ENCODE measurements at places on chromosomes 2 and 18.

DNA sequence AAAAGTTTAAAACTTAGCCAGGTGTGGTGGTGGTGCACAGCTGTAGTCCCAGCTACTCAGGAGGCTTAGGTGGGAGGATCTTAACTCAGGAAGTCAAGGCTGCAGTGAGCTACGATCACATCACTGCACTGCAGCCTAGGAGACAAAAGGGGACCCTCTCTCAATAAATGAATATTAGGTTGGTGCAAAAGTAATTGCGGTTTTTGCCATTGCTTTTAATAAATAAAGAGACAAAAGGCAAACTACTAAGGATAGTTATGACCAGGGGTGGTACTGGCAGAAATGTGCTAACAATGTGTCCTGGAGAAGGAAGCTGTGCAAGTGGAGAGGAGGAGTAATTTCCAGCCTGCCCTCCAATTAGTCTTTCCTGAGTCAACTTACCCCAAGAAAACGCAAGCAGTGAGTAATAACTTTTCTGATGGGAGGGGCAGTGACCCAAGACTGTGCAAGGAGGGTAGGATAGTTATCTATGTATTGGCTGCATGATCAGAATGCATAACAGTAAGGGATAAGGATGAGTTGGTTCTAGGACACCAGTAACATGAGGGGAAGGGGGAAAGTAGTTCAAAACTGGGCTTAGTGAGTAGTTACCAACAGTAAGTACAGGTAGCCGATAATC lies 1.5 kb downstream of the EXOC6B start:
- DNase-seq: no peak

DNA sequence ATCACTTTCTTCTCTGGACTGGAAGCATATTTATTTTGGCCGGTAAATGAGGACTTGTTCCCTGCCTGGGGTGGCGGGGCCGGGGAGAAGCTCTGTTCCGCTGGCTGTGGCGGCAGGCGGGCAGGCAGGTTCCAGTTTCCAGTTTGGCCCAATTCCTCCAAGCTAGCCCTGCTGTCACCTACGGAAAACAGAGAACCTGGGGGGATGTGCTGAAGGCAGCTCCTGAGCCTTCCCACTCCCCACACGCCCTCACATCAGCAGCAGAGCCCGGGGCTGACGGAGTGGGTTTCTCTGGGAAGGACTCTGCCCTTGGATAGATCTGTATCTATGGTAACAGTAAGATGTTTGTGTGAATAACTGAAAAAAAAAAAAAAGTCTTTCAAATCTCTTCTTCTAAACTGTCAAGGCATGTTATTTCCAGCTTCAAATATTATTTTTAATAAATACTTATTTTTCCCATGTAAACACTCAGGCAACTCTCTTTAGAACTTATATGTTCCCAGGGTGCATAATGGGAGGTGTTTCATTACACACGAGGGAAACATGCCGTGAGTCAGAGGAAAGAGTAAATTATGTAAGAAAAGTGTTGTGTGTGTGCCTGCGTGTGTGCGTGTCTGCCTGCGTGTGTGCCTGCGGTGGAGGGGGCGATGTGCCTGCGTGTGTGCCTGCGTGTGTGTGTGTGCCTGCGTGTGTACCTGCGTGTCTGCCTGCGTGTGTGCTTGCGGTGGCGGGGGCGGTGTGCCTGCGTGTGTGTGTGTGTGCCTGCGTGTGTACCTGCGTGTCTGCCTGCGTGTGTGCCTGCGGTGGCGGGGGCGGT lies 116.1 kb upstream of the ZNF516 start:
- DNase-seq: no peak

- no peak for DNase-seq
Measured at GRCh38 chr2:233339427-233339826, 14.9 kb upstream of the DGKD start.

- DNase-seq: no peak
Measured at GRCh38 chr2:167424221-167424620, 535.9 kb downstream of the XIRP2 start.

DNA sequence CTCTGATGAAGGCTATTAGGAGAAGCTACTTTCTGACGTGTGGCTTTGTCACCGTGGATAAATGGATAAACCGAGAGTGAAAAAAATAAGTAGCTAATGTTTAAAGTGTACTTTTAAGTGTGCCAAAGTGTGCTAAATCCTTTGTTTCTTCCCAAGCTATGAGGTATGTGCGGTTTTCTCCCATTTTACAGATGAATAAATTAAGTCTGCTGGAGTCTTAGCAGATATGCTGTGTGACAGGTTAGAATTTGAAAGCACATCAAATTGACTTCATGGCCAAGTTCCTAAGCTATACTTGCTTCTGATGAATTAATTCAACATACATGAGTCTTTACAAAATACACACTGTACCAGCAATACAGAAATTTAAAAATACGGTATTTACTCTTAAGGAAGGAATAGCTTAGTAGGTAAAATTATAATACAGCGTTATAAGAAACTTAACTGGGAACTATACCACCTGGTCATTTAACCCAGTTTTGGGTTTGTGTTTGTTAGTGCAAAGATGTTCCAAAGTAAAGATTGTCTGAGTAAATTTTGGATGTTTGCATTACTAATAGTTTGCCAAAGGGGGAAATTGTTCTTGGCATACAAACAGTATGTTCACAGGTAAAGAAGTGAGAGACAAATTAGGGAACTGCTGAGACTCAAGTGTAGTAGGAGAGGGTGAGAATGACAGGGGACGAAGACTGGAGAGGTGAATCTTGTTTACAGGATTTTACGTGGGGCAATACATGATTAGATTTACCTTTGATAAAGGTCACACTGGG lies 1.4 kb downstream of the AGPS start:
- no peak for DNase-seq

- no peak for DNase-seq
Measured at GRCh38 chr2:201450954-201451291, 335 bp downstream of the TRAK2 start.

DNA sequence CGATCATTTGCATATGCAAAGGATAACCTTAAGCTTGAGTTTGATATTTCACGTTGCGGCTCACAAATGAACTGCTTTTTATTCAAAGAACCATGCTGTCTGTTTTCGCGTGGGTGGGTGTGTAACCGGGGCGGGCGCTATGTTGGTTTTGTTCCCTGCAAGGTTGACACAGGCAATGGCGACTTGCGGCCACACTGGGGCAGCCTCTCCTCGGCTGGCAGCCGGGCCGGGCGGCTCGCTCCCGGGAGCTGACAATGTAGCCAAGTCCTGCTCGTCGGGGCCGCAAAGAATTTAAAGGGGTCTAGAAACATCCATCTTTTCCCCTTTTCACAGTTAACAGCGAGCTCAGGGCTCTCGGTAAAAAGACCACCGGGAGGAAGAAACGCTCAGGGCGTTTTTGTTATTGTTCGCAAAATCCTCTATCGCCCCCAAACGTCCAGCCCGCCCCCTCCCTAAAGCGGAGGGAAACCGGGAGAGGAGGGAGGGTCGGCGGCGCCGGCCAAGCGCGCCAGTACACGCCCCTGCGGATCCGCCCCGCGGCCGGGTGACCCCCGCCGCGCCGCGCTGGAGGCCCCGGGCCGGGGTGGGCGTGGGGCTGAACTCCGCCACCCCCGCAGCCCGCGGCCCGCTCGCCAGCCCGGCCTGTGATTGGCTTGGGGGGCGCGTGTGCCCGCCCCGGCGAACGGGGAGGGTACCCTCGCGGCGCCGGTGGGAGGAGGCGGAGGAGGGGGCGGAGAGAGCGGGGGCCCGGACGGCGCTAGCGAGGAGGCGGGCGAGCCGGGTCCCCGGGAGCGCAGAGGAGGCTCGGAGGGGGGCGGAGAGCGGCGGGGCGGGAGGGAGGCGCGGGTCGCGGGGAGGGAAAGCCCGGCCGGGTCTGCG lies at the start of gene NEDD4L:
TSS of gene NEDD4L (plus strand) at position 736 of the 879 bp plus-strand sequence. CDS start 435 bp downstream, outside the sequence.
- peak; percentile 69 for DNase-seq

GRCh38 chr2:114421781-114422180 lies 20.7 kb upstream of the DPP10 start:
- DNase-seq: no peak

GRCh38 chr2:101038455-101039255 lies 36.6 kb downstream of the RPL31 start:
- DNase-seq: no peak

GRCh38 chr18:1585881-1586488 lies 681.3 kb downstream of the ADCYAP1 start:
- no peak for DNase-seq

DNA sequence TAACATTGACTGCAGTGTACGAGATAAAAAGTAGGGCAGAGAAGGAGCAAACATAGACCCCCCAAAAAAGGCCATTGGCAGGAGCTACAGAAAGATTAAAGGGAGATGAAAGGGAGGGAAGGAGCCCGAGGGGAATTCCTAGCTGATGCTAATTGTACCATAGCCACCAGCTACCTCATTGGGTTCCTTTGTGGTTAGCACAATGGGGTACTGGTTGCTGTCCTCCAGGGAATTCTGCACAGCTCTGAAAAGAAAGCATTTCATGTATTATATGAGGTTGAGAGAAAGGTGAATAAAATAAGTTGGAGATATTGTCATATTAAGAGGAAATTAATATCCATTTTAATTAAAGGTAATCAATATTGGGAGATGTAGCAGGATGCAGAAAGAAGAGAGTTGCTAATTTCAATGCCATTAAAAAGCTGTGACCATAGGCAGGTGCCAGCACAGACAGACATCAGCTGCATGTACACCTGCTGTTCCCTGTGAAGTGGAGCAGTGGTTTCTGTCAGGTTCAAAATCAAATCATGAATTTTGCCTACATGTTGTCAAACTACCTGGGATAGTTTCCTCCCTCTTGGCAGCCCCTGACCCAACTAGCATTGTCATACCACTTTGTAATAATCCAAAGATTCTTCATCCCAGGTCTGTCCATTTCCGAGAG lies 185.4 kb upstream of the DLGAP1 start:
- no peak for DNase-seq

DNA sequence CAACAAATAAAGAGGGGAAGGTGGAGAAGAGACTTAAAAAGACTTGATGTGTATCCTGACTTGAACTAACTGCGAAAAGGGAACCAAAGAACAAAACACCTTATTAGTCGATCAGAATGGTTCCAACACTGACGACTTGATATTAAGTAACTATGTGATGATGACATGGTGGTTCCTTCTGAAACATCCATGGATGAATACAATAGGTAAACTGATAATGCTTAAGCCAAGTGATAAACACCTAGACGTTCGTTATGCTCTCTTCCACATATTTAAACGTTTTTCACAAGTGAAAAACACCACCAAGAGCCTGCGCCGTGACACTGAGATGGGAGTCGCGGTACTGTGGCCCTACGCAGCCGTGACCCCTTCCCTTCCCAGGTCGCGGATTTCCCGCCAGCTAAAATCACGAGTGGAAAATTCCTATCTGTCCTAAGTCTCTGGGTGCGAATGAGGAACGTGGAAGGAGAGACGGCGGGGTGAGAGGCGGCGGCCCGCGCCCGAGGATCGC lies 797 bp downstream of the TTC32 start:
- DNase-seq: no peak

- no peak for DNase-seq
Measured at GRCh38 chr2:160141419-160141818, 58.7 kb downstream of the ITGB6 start.

- DNase-seq: no peak
Measured at GRCh38 chr2:128505575-128506526, 187.2 kb upstream of the HS6ST1 start.

DNA sequence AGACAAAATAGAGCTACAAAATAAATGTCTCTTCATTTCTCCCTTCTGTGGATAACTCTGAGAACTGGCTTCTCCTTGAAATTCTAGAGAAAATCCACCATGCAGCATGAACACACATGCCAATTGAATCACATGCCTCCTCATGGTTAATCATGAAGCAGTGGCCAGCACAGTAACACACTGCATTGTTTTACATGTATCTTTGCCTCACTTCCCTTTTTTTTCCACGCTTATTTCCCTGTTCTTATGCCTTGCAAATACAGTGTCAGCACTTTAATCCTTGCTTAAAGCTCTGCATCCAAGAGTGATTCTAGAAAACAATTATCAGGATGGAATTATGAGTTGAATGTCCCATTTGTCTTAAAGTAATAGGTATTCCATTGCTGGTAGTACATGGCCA lies 50.3 kb upstream of the ZBTB7C start:
- no peak for DNase-seq

GRCh38 chr2:127508631-127509034 lies 17.7 kb downstream of the IWS1 start:
- DNase-seq: peak; percentile 71

GRCh38 chr18:58249712-58250111 lies 205.7 kb downstream of the NEDD4L start:
- DNase-seq: no peak

GRCh38 chr2:197240421-197241041 lies 70.0 kb downstream of the ANKRD44 start:
- DNase-seq: no peak

- DNase-seq: no peak
Measured at GRCh38 chr2:176457481-176457880, 188.2 kb downstream of the MTX2 start.

- no peak for DNase-seq
Measured at GRCh38 chr18:48550101-48550729, 11.4 kb downstream of the CTIF start.

DNA sequence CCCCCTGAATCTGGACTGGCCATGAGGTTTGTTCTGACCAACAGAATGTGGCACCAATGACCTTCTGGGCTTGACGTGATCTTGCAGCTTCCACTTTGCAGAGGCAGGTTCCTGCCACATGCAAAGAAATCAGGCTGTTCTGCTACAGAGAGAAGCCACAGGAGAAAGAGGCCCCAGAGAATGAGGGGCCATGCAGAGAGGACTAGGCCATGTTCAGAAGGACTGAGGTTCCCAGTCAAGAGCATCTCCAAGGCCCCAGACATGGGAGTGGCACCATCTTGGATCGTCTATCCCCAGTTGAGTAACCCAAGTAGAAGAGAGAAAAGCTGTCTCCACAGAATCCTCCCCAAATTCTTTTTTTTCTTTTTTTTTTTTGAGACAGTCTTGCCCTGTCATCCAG lies 131.1 kb downstream of the ZBTB7C start:
- no peak for DNase-seq

DNA sequence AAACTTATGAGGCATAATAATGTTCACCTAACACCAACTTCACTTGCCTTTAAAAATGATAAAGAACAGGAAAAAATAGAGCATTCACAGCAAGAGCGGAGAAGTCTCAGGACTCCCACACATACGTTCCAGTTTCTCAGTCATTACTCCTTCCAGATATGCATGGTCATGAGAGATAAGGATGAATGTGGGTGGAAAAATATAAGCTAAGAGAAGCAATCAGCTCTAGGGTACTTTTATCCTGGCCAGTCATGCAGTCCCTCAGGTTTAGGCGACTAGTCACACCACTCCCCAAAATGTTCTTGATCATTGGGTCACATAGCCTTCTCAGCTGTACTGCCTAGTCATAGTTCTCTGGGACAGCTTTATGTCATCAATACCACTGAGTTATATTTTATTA lies 29.2 kb upstream of the CCDC178 start:
- DNase-seq: no peak

- DNase-seq: no peak
Measured at GRCh38 chr2:126990605-126991532, 92.2 kb downstream of the TEX51 start.

GRCh38 chr2:9634133-9634532 lies 3.3 kb upstream of the YWHAQ start:
- no peak for DNase-seq

- no peak for DNase-seq
Measured at GRCh38 chr18:24726727-24727492, 266.5 kb downstream of the HRH4 start.

Data from hypothalamus (tissue), 51 donors.